DMS53 (cell line): ENCODE measurements at places on chromosomes 11 and 22.
A peak's percentile ranks its signal among the peaks of the same experiment; 100 is the strongest.

DNA sequence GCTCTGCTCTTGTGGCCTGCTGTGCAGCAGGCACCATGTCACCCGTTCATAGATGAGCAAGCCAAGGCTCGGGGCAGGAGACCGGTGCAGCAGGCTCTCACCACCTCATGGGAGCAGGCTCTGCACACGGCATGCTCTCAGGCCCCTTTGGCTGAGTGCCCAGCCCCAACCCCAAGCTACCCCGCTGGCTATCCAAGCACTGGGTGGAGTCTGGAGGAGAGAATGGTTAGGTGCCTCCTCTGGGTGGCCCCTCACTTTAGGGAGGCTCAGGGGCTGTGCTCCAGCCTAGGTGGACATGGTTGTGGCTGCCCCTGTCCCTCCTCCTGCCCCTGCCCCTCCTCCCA, 199.9 kb downstream of the IGLL1 start:
- DNase-seq, result peak; percentile 4

- DNase-seq, result no peak
Observed at GRCh38 chr22:42892156-42892555, 35.1 kb upstream of the ARFGAP3 start.

- DNase-seq, result peak; percentile 44
Observed at GRCh38 chr22:43587574-43587973, 175.8 kb downstream of the MPPED1 start.

GRCh38 chr11:45655347-45655756, 10.1 kb downstream of the CHST1 start:
- peak; percentile 81 for DNase-seq

- DNase-seq, result no peak
Observed at GRCh38 chr22:29816539-29816938, 21.5 kb downstream of the ASCC2 start.

DNA sequence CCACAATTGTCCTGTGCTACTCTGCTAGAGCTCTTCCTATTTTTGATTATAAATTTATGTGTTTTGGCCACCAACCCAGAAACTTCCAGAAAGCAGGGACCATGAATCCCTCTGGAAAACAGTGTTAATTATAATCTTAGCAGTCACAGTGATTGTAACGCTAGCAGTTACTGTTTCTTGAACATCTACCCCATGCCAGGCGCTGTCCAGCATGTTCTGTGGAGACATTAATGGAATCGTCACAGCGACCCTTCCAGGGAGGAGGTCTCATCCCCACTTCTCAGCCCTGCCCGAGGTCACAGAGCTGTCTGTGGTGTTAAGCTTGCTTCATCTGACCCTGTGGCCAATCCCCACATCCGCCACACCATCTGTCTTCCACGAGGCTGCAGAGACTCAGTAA, 13.9 kb upstream of the PNPLA5 start:
- DNase-seq, result no peak
